ENCODE measurements at places on chromosomes 3 and 15.

GRCh38 chr3:134423153-134423552 is 48.9 kb upstream of the AMOTL2 start:
- DNase-seq: no peak

DNA sequence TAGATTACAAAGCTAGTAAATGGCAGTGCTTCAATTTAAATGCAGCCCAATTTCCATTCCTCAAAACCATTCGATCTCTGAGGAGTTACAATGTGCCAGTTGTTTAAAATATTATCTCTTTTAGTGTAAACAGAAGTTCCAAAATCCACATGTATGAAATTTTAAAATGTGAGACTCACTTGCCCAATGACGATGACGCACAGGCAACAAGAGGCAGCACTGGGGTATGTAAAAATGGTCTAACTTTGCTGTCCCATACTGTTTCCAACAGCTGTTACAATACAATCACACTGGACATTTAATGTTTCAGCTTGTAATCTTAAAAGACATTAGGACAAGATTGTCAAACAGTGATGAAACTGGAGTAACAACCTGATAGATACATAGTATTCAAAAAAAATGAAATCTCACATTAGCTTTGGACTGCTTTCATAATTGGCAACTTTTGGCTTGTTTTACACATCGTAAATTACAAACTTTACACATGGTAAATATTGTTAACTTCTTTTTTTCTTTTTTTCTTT is 12.2 kb downstream of the SLTM start:
- DNase-seq: no peak

DNA sequence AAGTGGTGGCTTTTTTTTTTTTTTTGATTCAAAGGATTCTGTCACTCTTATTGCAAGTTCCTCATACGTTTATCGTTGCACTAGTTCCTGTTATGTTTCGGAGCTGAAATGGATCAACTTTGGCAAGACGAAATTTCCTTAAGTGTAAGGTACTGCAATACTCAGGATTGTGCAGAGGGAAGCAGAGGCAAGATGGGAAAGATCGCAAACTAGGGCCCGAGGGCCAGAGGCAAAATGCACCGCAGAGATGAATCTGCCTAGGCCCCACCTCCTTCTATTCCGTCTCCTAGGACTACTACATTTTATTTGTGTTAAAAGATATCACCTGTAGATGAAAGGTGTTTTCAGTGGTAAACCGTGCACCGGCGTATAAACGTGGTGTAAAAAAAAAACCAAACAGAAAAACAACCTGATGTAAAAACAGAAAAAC is 331 bp downstream of the RNU6-1 start:
- DNase-seq: no peak

DNA sequence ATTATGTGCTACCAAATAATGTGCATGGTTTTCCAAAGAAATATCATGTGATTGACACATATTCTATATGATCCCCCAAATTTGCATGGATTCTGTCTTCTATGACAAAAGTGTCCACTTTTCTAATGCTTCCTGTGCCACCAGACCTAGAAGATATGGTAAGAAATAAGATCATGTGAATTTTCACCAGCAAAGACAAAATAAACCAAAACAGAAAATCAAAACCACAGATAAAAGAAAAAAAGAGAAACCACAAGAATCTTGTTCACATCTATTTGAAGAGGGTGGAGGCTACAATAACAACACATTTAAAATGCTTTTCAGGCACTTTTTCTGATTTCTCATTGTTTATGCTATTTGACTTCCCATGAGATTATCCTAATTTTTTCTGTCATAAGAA is 303.4 kb downstream of the DIPK2A start:
- no peak for DNase-seq

DNA sequence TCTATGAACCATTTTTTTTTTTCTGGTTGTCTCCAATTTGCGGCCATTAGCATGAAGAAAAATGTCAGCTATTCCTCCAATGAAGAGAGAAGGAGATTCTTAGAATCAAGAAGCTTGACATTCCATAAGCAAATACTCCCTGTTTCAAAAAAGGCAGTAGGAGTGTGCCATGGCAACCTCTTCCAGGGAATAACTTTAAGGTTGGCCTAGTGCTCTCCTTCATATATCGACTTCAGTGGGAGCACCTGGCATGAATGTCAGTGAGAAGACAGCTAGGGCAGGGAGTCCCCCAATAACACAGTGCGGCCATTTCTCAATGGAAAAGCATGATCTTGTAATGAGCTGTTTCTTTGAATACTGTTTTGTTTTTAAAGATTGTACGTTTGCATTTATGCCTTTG is 493.0 kb upstream of the ATP11B start:
- DNase-seq: no peak

GRCh38 chr3:195003006-195003892 is 267.7 kb downstream of the XXYLT1 start:
- no peak for DNase-seq

GRCh38 chr3:42300013-42300412 is 34.0 kb upstream of the CCK start:
- no peak for DNase-seq

- DNase-seq: no peak
Observed at GRCh38 chr15:87741350-87741749, 515.2 kb downstream of the NTRK3 start.

GRCh38 chr3:16864610-16865313 is 20.0 kb upstream of the PLCL2 start:
- no peak for DNase-seq

- DNase-seq: no peak
Observed at GRCh38 chr3:8529738-8530525, 28.3 kb downstream of the LMCD1 start.

- no peak for DNase-seq
Observed at GRCh38 chr15:62619526-62619925, 423.0 kb upstream of the TPM1 start.

DNA sequence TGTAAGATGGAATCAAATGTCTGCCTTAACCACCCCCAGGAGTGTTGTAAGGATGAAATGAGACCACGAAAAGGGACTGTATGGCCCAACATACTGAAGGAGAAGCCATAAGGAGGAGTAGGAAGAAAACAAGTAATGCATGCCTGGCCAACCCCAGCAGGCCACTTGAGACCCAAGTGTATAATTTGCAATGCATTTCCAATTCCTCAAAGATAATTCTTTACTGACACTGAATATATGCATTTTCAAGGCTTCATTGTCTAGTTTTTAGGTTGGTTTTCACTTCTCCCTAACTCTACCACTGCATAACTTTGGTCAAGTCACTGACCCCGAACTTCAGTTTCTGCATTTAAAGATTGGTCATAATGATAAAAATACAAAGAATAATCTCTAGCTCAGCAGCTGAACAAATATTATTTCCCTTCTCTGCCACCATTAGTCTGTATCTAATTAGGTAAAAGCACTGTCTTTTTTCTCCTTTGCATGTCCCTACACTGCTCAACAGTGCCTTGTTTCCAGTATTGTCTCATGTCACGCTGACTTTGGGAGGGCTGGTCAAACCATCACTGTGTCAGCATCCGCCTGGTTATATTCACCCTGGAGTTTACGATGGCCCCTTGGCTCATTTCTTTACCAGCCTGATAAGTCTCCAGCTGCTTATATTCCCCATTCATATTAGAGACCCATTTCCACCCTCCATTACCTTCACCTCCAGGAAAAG is 378.6 kb downstream of the NTRK3 start:
- no peak for DNase-seq

DNA sequence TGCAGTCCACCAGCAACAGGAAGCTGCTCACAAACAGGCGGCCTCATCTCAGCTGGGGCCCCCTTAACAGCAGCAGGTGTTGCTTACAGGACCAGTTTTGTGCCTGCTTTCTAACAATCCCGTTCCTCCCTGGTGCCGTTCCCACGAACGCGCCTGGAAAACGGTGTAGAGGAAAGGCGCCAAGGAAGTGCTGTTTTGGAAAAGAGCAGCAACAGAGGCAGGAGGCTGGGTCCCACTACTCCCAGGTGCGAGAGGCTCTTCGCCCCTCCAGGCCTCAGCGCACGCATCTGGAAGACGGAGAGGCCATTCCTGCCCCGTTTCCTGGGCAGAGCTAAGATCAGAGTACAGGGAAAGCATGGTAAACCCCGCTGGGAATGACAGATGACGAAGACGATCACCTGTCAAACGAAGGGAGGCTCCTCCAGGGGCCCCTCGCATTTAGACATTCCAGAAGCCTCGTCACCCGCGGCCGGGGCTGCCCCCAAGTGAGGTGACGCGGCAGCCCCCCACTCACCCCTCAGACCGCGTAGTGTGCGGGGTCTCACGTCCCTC is 603 bp downstream of the SCAPER start:
- no peak for DNase-seq

DNA sequence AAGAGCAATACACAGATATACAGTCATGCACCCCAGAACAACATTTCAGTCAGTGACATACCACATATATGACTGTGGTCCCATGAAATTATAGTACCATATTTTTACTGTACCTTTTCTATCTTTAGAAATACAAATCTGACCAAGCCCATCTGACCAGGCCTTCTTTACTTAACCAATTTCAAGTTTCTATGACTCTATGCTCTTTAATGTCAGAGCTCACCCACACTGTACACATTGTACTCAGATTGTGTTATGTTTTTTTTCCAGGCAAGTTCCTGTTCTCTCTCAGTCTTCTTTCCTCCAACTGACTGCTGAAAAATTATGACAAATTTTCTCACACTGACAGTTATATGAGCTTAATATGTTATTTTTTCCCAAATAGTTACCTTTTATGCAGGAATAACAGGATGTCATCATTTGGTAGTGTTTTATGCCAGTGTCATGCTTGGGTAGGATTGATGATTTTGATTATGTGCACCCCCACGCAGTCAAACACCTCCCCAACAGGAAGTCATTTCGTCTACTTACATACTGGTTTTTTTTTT is 8.0 kb upstream of the CBLB start:
- no peak for DNase-seq

DNA sequence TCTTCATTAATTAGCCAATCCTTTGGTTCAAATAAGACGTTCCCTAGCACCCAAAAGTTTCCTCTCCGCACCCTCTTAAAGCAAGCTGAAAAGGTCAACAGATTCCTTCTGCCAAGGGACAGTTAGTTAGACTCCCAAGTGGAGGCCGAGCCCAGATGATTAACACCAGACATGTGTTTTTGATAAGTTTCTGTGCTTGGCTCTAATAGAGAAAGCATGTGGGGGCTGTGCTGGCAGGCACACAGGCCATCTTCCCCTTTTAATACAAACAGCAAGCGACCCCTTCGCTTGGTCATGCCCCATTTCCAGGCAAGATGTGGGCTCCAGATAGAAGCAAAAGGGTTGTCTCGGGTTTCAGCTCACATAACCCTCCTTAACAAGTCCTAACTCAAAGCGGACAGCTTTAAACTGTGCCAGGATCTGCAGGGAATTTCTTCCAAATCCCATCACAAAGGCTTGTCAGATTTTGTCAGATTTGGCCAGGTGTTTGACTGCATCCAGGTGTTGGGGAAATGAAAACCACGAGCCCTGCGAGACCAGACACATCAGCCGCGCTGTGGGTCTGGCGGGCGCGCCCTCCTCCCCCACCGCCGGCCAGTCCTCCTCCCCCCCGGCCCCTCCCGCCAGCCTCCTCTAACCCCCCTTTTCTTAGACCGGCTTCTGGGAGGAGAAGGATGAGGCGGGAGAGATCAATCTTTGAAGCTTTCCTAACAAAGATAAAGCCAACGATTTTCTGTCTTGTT is 3.3 kb downstream of the HES1 start:
- DNase-seq: no peak

DNA sequence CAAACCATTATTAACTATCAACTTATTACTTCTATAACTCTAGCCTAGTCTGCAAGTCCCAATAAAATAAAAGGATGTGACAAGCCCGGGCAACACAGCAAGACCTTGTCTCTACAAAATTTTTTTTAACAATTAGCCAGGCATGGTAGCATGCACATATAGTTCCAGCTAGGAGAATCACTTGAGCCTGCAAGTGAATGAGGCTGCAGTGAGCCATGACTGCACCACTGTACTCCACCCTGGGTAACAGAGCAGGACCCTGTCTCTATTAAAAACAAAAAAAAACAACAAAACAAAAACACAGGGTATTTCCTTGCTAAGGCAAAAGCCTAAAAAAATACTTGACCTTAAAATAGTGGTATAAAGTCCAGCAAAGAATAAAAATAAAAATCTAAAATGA is 31.4 kb downstream of the ANKRD28 start:
- DNase-seq: no peak

DNA sequence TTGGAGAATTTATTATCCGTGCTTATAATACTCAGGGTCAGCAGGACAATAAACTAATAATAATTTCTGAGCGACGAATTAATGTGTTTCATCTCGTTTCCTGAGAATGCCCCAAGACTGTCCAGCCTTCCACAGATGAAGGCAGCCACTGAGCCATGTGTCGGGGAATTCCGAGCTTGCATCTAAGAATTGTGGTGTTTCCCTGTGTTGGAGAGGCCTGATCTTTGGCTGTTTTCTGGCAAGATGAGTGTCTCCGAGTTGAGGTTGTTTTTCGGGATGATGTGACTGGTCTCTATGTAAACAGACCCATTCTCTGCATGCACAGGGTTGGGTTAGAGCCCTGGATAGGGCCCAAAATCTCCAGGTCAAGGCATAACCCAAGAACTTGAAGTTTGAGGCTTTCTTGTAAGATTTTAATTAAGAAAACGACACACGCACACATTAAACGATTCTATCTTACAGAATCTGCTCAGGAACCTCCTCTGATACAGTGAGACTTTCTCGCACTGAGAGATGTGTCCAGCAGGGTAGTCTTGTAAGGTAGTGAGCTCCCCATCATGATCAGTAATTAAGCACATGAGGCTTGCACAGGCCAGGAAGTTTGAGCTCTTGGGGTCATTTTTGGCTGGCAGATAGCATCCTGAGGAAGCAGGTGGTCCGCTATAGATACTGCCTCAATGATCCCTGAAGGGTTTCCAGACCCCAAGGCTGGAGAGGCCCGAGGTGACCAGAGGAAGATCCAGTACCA is 14.4 kb downstream of the FGD5 start:
- DNase-seq: no peak

DNA sequence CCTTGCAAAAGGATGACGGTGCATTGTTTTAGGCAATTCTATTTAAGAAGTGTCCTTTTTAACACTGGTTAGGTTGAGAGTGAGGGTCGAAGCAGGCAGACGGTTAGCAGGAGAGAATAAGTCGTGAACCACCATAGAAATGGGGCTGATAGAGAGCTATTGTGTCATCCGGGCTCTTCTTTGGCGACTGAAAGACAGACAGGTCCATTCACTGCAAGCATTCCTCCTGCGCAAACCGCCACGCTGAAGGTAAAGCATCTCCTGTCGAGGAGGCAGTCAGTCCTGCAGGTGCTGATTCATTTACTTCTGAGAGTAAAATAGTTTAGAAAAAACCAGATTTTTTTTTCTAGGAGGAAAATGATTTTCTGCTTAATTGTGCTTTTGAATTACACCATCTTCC is 1002.8 kb upstream of the NR2F2 start:
- DNase-seq: no peak

DNA sequence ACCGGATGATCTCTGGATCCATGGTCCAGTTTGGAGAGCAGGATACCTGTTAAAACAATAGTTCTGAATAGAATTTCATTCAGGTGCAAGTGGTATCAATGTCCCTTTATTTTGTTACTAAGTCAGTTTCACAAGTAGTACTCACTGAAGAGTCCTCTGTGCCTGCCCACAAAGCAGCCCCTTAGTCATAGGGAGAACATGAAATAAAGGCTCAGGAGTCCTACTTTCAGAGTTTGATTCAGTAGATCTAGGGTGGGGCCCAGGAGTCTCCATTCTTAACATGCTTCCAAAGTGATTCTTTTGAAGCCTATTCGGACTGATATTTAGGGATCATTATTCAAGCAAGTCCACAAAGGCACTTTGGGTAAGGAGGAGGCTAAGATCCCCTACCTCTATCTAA is 79.8 kb upstream of the ACKR4 start:
- no peak for DNase-seq

GRCh38 chr15:75203017-75203907 is 1.6 kb downstream of the C15orf39 start:
- no peak for DNase-seq

- DNase-seq: no peak
Observed at GRCh38 chr3:187361835-187362234, 6.3 kb upstream of the RTP4 start.
